ENCODE measurements at places on chromosomes 2 and 18.

- no peaks in the 10 kb centered on the region for H3K36me3 ChIP-seq
- no peak overlapping the region for H3K27ac ChIP-seq
- no peaks in the 10 kb centered on the region for H3K4me1 ChIP-seq
- DNase-seq = no peak
- H3K27me3 ChIP-seq = no peaks in the 10 kb centered on the region
- H3K4me3 ChIP-seq = no peak overlapping the region
These were observed 699.7 kb upstream of the ZNF804A start for GRCh38 chr2:183898641-183899040.

DNA sequence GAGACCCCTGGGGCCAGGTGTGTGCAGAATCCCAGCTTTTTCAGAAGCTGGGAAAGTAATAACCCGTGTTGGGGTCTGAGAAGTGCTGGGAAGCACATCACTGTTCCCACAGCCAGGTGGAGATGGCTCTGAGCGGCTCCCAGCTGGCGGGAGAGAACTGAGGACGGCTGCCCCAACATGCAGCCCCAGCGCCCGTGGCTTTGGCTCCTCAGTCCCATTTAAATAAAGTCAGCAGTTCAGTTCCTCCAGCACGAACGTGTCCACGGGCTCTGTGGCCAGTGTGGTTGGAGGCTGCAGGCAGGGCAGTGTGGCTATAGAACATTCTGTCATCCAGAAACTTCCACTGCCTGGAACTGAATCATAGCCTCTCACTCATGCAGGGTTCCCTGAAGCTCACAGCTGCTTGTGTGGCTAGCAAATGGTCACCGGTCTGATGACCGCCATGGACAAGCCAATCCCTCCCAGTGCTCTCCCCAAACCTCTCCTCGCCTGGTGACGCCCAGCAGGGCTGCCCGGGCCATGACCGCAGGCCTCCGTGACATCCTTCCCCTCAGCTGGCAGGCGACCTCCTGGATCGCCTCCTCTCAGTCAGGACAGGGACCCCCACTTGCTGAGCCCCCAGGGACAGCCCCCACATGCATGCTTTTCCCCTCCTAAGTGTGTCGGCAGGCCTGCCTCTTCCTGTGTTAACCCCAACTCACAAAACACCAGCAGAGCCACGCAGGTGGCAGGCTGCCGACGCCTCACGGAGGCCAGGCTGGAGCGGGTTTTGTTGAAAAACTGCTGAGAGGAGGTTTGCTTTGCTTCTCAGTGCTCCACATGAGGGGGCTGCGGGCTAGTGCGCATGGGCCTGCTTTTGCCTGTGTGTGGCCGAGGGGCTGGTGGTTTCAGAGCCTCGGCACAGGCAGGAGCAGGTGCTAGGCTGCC lies 1.3 kb downstream of the RTP5 start:
- peaks cover 50% of the 10 kb centered on the region for H3K4me1 ChIP-seq
- H3K36me3 ChIP-seq = no peaks in the 10 kb centered on the region
- no peak overlapping the region for H3K4me3 ChIP-seq

GRCh38 chr2:169143998-169144397 lies 74.6 kb downstream of the DHRS9 start:
- no peak overlapping the region for H3K4me3 ChIP-seq
- no peak overlapping the region for H3K27ac ChIP-seq
- H3K36me3 ChIP-seq = no peaks in the 10 kb centered on the region
- no peaks in the 10 kb centered on the region for H3K27me3 ChIP-seq

DNA sequence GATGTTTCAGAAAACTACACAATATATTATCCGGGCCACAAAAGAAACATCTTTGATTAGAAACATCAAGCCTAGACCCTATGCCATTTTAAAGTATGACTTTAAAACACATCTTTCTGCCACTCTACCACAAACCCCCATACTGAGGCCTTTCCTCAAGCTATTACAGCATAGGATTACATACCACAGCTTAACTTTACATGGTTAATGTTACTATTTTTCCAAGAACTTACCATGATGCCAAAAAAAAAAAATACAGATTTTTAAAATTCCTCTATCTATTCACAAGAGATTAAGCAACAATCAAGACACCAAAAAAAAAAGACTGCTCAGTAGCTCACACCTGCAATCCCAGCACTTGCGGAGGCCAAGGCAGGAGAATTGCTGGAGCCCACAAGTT lies 9.0 kb downstream of the NCKAP1 start:
- no peak overlapping the region for H3K27ac ChIP-seq
- no peaks in the 10 kb centered on the region for H3K36me3 ChIP-seq
- no peak for DNase-seq

GRCh38 chr2:121436918-121437317 lies 93.8 kb upstream of the RNU4ATAC start:
- H3K4me1 ChIP-seq = no peaks in the 10 kb centered on the region
- H3K36me3 ChIP-seq = peaks cover 30% of the 10 kb centered on the region

- no peak overlapping the region for H3K27ac ChIP-seq
- peaks cover 11% of the 10 kb centered on the region for H3K4me1 ChIP-seq
- no peak overlapping the region for H3K4me3 ChIP-seq
- no peaks in the 10 kb centered on the region for H3K36me3 ChIP-seq
These were observed 196.9 kb downstream of the MREG start for GRCh38 chr2:215816424-215816823.

DNA sequence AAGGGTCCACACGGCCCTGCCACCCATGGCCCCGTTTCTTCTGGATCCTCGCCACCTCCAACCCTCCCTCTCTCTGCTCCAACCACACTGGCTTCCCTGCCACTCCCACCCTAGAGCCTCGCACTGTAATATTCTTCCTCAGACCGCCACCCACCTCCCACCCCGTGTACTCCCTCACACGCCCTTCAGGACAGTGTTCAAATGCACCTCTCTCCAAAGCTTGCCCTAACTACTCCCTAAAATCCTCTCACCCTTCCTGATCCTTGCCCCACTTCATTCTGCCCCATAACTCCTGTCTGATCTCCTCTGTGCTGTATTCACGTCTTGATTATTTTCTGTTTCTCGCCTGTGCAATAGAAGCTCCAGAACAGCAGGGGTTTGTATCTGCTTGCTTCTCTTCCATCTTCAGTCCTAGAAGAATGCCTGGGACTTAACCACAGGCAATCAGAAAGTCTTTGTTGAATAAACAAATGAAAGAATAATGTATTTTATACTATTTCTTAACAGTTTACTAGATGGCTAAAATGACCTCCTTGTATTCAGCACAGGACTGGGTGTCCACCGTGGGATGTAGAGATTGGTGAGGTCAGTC lies 25.5 kb downstream of the EPB41L3 start:
- no peaks in the 10 kb centered on the region for H3K36me3 ChIP-seq
- no peak for DNase-seq
- no peak overlapping the region for H3K27ac ChIP-seq
- peaks cover 2% of the 10 kb centered on the region for H3K4me1 ChIP-seq
- no peak overlapping the region for H3K4me3 ChIP-seq

GRCh38 chr2:115684345-115684744 lies 1241.9 kb downstream of the DPP10 start:
- no peak overlapping the region for H3K27ac ChIP-seq
- H3K36me3 ChIP-seq = no peaks in the 10 kb centered on the region
- DNase-seq = no peak
- H3K4me1 ChIP-seq = no peaks in the 10 kb centered on the region

DNA sequence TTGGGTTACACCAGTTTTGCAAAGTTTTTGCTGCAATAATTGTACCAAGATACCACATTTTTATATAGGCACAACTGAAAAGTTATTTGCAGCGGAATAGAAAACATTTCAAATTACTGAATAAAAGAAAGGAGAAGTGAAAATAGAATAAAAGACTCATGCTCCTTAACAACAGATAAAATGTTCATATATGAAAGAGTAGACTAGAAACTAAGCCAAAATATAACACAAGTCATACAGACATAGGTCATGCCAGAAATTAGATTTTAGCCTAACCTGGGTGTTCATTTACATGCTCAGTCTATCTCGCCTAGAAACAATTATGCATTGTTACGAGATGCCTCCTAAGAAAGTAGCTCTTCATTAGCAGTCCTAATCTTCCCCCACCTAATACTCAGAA lies 16.4 kb upstream of the MAP3K20 start:
- no peaks in the 10 kb centered on the region for H3K36me3 ChIP-seq
- no peak overlapping the region for H3K4me3 ChIP-seq
- H3K27me3 ChIP-seq = peaks cover 17% of the 10 kb centered on the region
- no peaks in the 10 kb centered on the region for H3K4me1 ChIP-seq

All from activated naive CD8-positive, alpha-beta T cell treated with anti-CD3 and anti-CD28 coated beads, Interleukin-2, amount 50 U/mL, for 24 hours (primary cell).